Lung (tissue), 17 donors: ENCODE measurements at places on chromosomes 12 and 14. TPM values are rescaled to one million over a fixed set of nuclear protein-coding genes. Genes with fewer than 3 reads are reported as not detected.

The LRTM2 gene
- not detected for total RNA-seq

The ASCL1 gene
- 0.46 TPM for total RNA-seq

The ENDOU gene
- not detected for total RNA-seq

The OTOGL gene
- total RNA-seq: 0.71 TPM

The FOXG1 gene
- 0.06 TPM for total RNA-seq

GRCh38 chr12:78802593-78802992 is 62.0 kb upstream of the SYT1 start:
- H3K27ac ChIP-seq: no peak overlapping the region
- no peaks in the 10 kb centered on the region for H3K4me1 ChIP-seq
- no peak overlapping the region for H3K4me3 ChIP-seq

GRCh38 chr12:96241846-96242256 is 47.7 kb downstream of the ELK3 start:
- no peaks in the 10 kb centered on the region for H3K27me3 ChIP-seq
- H3K36me3 ChIP-seq: peaks cover 4% of the 10 kb centered on the region
- H3K27ac ChIP-seq: peak overlapping the region; percentile 66
- no peak overlapping the region for H3K4me3 ChIP-seq

DNA sequence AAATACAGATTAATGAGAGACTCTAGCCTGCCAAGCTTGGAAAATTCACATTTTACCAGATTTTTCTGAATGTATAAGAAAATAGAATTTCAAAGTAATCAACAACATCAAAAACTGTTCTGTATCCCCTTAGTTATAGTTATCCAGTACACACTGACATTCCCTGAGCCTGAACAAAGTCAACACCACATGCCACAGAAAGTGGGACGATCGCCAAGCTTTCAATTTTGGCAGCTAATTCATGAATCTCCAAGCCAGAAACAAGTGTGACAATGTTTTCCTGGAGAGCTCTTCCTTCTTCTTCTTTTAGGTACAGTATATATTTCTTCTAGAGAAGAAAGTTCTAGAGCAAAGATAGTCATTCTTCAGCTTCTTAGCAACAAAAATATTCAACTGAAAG is 290.2 kb downstream of the PRKD1 start:
- no peaks in the 10 kb centered on the region for H3K4me1 ChIP-seq
- H3K36me3 ChIP-seq: no peaks in the 10 kb centered on the region
- H3K27me3 ChIP-seq: no peaks in the 10 kb centered on the region
- no peak overlapping the region for H3K4me3 ChIP-seq

GRCh38 chr12:15205341-15206010 is 15.7 kb downstream of the RERG start:
- no peak overlapping the region for H3K4me3 ChIP-seq
- H3K27ac ChIP-seq: no peak overlapping the region
- DNase-seq: no peak
- no peaks in the 10 kb centered on the region for H3K36me3 ChIP-seq
- peaks cover 2% of the 10 kb centered on the region for H3K4me1 ChIP-seq

DNA sequence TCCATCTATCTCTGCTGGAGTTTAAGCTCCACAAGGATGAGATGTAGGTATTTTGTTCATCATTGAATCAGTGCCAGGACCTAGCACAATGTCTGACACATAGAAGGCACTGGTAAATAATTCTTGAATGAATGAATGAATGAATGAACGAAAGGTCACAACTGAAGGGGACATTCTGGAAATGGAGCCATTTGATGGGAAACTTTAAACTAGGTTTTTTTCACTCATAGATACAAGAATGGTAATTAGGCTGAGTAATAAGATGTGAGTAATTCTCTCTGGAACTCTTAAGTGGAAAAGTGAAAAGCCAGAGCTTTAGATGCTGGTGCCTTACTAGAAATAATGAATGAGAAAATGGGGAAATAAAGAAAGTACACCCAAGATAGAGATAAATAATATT is 44.3 kb downstream of the SCN8A start:
- no peaks in the 10 kb centered on the region for H3K27me3 ChIP-seq
- no peak overlapping the region for H3K27ac ChIP-seq
- no peaks in the 10 kb centered on the region for H3K4me1 ChIP-seq
- H3K4me3 ChIP-seq: no peak overlapping the region

GRCh38 chr12:6362403-6362802 is 13.0 kb downstream of the SCNN1A start:
- H3K27ac ChIP-seq: peak overlapping the region; percentile 91
- peaks cover 15% of the 10 kb centered on the region for H3K4me1 ChIP-seq
- no peaks in the 10 kb centered on the region for H3K36me3 ChIP-seq
- no peak overlapping the region for H3K4me3 ChIP-seq
- no peak for DNase-seq

DNA sequence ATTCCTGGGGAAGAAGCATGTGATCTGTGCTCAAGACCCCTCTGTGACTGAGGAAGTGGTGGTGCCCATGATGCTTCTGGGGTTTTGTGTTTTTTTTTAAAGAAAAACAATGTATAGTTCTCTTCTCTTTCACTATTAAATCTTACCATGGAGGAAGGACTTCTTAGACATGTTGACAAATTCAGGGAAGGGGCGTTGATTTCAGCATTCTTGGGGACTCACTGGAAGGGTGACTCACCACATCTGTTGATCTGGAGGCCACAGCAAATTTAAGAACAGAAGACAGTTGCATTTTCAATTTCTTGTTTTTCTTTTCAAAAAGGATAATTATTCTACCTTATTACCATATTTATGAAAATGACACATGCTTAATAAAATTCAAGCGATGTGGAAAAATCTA is 152.9 kb upstream of the RTL1 start:
- H3K27me3 ChIP-seq: no peaks in the 10 kb centered on the region
- H3K36me3 ChIP-seq: peaks cover 4% of the 10 kb centered on the region
- H3K4me3 ChIP-seq: no peak overlapping the region

DNA sequence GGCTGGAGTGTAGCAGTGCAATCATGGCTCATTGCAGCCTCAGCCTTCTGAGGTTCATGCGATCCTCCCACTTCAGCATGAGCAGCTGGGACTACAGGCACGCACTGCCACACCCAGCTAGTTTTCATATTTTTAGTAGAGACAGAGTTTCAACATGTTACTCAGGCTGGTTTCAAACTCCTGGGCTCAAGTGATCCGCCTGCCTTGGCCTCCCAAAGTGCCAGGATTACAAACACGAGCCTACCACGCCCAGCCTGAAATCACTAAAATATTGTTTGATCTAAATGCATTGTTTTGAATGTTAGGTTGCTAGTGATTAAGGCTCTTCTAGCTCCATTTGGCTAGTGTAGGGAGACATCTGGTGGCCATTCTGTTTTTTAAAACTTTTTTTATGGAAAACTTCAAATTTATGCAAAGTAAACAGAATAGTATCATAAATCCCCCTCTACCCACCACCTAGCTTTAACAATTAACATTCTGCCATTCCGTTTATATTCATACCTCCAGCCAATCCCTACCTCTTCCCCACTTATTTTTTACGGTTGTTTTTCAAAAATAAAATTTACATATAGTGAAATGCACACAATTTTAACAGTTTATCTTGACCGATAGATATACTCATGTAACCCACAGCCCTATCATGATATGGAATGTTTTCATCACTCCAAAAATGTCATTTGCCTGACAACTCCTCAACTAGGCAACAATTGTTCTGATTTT is 37.8 kb downstream of the MYO1H start:
- peak; percentile 88 for DNase-seq
- peaks cover 19% of the 10 kb centered on the region for H3K4me1 ChIP-seq

GRCh38 chr12:129067491-129067890 is 214.2 kb downstream of the GLT1D1 start:
- DNase-seq: no peak
- no peaks in the 10 kb centered on the region for H3K4me1 ChIP-seq
- H3K4me3 ChIP-seq: no peak overlapping the region
- peaks cover 2% of the 10 kb centered on the region for H3K27me3 ChIP-seq
- no peaks in the 10 kb centered on the region for H3K36me3 ChIP-seq

DNA sequence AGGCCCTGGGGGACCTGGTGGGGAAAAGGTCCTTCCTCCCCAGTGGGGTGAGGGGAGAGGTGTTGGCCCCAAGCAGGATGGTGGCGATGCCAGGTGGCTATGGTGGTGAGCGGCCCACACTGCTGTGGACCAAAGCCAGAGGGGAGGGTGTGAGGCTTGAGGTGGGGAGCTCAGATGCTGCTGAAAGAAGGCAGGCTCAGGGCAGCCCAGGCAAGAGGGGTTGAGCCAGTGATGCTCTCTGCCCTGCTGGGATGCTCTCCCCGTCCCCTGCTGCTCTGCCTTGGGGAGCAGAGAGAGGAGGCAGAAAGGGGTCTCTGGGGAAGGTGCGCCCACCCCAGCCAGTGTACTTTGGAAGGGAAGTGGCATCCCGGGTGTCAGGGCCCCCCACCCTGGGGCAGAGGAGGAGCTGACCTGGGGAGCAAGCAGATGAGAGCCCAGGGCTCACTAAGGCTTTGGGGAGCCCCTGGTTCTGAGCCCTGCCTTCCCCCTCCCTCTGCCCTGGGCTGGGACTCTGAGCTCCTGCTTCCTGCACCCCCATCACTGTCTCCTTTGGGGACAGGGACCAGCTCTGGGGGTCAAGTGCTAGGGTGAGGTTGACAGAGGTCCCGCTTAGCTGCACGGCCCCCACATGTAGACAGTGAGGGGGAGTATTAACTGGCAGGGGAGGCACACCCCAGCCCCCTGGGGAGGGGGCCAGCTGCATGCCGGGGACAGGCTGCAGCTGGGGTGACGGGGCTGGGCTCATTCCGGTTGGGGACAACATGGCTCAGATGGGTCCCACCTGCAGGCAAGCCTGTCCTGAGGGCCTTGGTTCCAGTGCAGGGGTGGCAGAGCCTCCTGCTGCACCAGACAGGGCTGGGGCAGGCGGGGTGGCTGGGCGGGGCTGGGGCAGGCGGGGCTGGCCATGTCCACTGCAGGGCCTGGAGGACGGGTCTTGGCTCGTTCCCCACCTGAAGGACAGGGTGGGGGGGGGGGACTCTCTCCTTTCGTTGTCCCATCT is 124.4 kb downstream of the KIF26A start:
- no peaks in the 10 kb centered on the region for H3K36me3 ChIP-seq
- no peaks in the 10 kb centered on the region for H3K27me3 ChIP-seq
- no peak overlapping the region for H3K4me3 ChIP-seq
- peak; percentile 11 for DNase-seq
- H3K4me1 ChIP-seq: no peaks in the 10 kb centered on the region

DNA sequence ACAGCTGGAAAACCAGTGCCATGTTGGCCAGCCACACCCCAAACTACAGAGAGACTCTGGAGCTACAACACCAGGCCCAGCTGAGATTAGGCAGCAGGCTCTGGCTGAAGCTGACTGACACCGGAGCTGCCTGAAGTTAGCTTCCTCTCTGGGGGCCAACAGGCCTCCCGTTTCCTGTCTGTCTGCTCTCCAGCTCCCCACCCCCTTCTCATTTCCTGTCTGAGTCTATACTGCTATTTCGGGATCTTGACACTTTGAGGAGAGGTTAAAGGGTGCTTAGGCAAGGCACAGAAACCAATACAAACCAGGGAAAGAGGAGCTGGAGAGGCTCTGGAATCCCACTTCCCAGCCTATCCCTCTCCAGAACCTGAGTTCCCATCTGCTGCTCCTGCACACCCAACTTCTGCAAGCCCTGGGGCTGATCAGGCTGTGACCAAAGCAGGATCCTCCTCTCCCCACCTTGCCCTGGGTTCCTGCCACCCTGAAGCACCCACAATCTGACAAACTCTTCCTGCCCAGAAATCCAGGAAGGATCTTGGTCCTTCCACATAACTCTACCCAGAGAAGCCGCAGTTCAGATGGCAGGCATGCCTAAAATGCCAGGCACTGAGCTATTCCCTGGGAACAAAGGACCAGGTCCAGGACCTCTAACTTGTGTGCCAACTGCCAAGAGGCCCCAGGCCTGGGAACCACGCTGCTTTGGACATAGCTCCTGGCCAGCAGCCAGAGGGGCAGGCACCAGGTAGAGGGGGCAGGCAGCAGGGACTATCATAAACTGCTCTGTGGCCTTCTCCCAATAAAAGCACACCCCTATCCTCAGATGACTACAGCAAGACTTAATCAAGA is 39.9 kb downstream of the PRPF40B start:
- H3K4me1 ChIP-seq: peaks cover 21% of the 10 kb centered on the region
- H3K27me3 ChIP-seq: no peaks in the 10 kb centered on the region
- H3K4me3 ChIP-seq: no peak overlapping the region

DNA sequence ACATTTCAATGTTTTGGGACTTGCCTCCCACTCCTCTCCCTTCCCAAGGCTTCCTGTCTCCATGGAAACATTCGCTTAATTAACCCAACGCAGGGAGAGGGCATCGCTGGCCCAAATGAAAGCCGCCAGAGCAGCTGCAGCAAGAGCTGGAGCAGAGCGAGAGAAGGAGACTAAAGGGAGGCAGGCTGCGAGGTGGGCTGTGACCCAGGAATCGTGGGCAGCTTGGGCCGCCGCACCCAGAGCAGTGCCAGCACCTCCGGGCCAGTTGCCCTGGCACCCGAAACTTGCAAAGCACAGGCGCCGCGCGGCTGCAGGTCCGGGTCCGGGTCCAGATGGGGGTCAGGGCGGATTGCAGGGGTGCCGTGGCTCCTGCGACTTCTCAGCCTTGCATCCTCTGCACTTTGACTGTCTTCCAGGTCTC is 43.5 kb upstream of the PTPRQ start:
- H3K27ac ChIP-seq: no peak overlapping the region
- peak; percentile 42 for DNase-seq
- H3K4me1 ChIP-seq: no peaks in the 10 kb centered on the region
- no peaks in the 10 kb centered on the region for H3K36me3 ChIP-seq
- no peak overlapping the region for H3K4me3 ChIP-seq
- H3K27me3 ChIP-seq: no peaks in the 10 kb centered on the region

GRCh38 chr14:69798339-69798735 is 1.3 kb upstream of the SLC10A1 start:
- no peaks in the 10 kb centered on the region for H3K36me3 ChIP-seq
- H3K27me3 ChIP-seq: no peaks in the 10 kb centered on the region
- H3K27ac ChIP-seq: no peak overlapping the region
- no peaks in the 10 kb centered on the region for H3K4me1 ChIP-seq

DNA sequence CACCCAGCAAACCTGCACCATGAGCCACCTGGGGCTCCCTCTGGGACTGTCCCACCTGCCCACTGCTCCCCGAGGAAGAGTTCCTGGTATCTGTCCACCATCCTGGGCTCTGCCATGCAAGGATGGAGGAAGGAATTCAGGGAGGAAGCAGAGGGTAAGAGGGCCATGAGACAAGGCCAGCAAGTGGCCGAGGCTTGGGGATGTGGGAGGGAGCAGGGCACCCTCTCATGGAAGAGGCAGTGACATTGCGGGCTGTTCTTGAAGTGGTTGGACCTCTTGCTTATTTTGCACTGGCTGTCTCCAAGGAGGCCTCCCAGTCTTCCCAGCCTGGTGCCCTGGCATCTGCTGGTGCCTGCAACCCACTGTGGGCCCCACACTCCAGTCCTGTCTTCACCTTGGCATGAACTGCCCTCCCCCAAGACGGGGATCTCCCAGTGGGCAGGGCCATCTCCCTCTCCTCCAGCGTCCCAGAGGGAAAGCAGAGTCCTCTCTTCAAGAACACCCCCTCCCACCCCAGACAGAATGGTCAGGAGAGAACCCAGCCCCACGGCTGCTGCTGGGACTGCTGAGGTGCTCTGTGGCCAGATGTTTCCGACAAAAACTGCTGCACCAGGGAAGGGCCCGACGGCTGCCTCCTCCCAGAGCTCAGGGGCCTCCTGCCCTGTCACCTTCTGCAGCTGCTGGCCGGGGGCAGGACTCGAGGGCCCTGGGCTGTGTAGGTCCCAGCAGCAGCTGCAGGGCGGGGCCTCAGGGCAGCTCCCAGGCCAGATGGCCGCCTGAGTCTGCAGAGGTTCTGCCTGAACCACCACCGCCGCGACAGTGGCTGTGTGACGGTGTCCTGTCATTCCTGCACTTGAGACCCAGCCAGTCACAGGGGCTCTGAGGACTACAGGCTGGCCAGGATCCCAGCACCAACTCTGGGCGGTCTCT is 1.8 kb upstream of the AKT1 start:
- H3K36me3 ChIP-seq: no peaks in the 10 kb centered on the region
- H3K27me3 ChIP-seq: no peaks in the 10 kb centered on the region
- peaks cover 17% of the 10 kb centered on the region for H3K4me1 ChIP-seq
- H3K4me3 ChIP-seq: no peak overlapping the region
- H3K27ac ChIP-seq: no peak overlapping the region
